IPS DF 19.7 (cell line): ENCODE measurements at places on chromosomes 7 and 10.

- DNase-seq: no peak
Observed at GRCh38 chr7:21771266-21771665, 174.4 kb downstream of the CDCA7L start.

GRCh38 chr7:103560136-103560535 lies 114.1 kb upstream of the SLC26A5 start:
- no peak for DNase-seq

- DNase-seq: no peak
Observed at GRCh38 chr7:148987751-148988512, 40.4 kb downstream of the PDIA4 start.

DNA sequence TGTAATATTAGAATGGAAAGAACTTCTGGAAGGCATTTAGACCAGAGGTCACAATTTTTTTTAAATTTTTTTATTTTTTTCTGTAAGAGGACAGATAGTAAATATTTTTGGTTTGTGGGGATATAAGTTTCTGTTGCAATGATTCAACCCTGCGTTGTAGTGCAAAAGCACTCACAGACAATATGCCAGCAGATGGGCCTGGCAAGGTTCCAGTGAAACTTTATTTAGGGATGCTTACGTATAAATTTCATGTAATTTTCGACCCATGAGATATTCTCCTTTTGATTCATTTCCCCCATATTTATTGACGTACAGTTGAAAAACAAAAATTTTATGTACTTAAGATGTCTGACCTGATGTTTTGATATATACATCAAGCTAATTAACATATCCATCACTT lies 72.8 kb upstream of the NMT2 start:
- no peak for DNase-seq

GRCh38 chr7:138945821-138946220 lies 35.4 kb downstream of the KIAA1549 start:
- DNase-seq: no peak

DNA sequence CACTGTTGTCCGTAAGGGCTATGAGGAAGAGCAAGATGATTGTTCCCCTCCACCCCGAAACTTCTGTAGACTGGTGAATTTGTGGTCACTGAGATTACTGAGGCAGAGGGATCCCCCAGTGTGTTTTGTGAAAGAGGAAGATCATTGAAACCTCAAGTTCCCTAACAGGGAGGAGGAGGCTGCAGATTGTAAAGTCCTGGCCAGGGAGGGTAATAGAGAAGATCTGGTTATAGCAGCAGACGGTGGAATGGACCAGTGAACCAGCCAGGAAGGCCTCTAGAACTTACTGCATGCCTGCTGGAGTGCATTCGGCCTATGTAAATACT lies 31.1 kb downstream of the LMTK2 start:
- DNase-seq: no peak

DNA sequence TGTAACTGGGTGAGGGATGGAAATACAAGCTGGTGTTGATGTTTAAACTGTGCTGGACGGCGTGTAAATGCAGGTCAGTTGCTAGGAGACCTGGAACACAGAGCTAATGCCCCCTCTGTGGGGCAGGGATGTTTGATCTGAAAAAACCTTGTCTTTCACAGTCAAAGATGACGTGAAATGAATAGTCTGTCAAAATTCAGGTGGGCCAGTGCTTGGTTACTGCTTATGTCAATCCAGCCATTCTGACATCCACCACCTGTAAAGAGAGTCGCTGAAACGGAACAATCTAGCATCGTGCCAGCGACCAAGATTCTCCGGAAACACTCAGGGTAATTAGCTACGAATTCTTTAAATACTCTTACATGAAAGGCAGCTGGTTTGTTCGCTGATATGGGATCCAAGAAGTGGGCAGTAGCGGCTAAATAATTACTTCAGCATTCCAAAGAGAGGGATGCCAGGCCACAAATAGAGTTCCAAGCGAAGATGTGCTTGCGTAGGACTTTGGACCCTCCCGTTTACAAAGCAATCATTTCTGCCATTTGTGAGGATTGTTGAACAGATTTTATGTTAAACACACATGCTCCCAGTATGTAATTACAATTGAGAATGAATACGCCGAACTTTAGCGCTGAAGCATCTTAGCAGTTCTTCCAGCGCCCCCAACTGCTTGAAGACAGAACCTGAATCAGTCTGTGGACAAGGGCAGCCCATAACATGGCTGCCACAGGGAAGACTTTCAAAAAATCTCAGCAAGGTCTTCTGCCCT lies 7.3 kb upstream of the ASB4 start:
- peak; percentile 33 for DNase-seq

- DNase-seq: no peak
Observed at GRCh38 chr10:79274279-79275104, 72.8 kb upstream of the PPIF start.

GRCh38 chr7:136998495-136998894 lies 130.0 kb downstream of the CHRM2 start:
- DNase-seq: no peak

DNA sequence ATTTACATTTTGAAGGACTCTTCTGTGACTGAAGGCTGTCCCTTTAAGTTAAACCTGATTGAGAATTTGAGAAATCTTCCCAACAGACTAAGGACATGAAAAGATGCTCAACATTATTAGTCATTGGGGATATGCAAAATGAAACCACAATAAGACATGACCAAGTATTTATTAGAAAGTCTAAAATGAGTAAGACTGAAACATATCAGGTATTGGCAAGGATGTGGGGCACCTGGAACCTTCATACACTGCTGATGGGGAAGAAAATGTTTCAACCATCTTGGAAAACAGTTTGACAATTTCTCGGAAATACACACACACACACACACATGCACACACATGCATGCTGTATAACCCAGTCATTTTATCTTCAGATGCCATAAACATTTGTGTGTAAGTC lies 132.1 kb upstream of the CDK6 start:
- no peak for DNase-seq

DNA sequence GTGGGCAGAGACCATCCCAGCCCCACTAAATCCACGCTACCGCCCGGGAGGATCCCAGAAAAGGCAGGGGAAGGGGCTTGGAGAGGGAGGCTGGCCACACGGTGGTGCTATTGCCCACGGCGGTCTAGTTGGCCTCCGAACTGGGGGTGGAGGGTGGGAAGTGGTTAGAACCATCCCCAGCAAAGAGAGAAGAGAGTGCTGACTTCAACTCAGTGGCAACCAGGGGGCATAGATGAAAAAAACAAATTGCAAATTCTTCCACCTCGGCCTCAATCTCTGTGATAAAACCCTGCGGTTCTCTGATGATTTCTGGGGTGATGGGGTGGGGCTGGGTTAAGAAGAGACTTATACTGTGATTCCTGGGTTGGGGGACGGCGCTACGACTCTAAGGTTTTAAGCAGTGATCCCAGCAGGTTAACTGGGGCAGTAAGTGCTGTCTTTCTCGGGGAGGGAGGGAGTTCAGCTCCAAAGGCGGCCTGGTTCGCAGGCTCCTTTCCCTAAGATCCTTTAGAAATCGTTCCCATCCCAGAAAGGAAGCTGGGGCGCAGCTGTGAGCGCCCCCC lies 154.5 kb upstream of the LYZL2 start:
- DNase-seq: peak; percentile 69

GRCh38 chr7:96822824-96823223 lies 113.2 kb upstream of the SEM1 start:
- DNase-seq: no peak

DNA sequence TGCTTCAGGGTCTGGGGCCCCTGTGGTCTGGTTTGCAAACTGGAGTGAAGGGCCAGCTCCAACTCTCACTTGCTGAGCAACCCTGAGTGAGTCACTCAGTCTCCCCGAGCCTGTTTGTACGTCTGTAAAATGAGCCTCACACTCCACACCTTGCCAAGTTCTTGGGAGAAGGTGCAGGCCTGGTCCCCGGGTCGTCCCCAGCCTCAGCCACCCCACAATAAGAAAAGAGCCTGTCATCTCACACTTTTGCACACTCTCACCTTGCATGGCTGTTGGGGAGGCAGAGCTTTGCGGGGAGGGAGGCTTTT lies 5.2 kb downstream of the GRIFIN start:
- no peak for DNase-seq

- no peak for DNase-seq
Observed at GRCh38 chr10:80805343-80806020, 267.8 kb downstream of the SH2D4B start.

- no peak for DNase-seq
Observed at GRCh38 chr10:70085975-70086613, 33.4 kb downstream of the MACROH2A2 start.

DNA sequence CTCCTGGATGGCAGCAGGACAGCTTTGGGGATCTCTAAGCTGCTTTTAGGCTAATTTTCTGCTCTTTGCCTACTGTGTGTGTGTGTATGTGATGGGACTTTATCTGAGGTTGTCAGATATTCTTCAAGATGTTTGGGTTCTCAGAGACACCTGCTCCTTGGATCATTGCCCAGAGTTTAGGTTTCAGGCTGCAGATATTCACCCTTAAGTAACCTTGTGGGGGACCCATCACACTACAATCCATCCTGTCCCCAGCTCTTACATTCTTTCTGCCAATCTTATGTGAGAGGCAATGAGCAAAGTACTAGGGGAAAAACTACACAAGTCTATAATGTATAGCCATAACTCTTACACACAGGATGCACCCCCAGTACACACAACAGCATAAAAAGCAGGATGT lies 263.0 kb upstream of the ZWINT start:
- no peak for DNase-seq

GRCh38 chr10:121800831-121801230 lies 127.0 kb downstream of the ATE1 start:
- no peak for DNase-seq

GRCh38 chr10:48880016-48880705 lies 59.5 kb downstream of the LRRC18 start:
- DNase-seq: no peak

DNA sequence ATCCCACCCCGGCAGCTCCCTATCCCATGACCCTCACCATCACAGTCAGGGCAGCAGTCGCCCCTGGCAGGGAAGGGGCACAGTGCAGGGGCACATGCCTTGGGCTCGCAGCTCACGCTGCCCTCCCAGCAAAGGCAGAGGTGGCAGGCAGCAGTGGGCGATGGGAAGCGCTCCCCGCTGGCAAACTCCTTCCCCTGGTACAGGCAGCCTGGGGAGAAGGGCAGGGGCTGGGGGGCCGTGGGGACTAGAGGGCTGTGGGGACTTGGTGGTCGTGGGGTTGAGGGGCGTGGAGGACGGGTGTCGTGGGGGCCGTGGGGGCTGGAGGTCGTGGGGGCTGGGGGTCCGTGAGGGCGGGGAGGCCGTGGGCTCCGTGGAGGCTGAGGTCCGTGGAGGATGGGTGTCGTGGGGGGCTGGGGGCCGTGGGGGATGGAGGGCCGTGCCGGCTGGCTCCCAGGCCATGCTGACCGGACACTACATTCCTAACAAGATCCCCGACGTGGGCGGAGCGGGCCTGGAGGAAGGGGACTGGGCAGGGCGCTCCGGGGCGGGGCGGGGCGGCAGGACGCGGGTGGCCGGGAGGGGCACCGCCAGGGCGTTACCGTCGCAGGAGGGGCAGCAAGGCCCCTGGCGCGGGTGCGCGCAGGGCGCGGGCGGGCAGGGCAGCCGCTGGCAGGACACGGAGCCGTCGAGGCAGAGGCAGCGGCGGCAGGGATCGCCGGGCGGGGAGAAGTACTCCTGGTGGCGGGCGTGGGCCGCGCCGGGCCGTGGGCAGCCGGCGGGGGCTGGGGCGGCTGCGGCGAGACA lies 20.0 kb downstream of the KCP start:
- no peak for DNase-seq

DNA sequence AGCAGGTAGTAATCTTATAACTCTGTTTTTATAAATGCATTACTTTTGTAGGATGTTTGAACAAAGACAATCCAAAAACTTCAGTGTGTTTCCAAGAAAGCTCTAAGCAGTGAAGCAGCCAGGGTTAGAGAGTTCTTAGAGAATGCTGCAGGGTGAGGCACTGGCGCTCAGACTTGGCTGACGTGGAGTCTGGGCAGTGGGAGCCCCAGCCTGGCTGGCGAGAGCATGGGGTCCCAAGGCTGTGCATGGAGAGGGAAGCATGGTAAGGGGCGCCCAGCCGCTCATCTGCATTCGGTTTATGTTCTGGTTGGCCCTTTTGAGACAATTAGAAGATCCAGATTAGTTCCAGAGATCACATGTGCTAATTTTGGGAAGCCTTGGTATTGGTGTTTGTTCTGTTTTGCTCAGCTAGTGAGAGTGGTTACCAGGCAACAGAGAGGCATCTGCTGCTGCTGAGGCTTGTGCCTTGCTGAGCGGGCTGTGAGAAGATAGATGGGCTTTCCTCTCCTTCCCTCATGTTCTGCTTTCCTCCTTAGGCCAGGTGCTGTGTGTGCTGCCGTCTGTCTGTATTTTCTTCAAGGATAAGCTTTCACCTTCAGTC lies 10.3 kb downstream of the SUN1 start:
- DNase-seq: no peak

DNA sequence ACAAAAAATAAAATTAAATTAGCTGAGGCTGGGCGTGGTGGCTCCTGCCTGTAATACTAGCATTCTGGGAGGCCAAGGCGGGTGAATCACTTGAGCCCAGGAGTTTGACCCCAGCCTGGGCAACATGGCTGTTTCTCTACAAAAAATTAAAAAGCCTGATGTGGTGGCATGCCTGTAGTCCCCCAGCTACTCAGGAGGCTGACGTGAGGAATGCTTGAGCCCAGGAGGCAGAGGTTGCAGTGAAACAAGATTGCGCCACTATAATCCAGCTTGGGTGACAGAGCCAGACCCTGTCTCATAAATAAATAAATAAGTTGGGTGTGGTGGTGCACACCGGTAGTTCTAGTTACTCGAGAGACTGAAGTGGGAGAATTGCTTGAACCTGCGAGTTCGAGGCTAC lies 65.1 kb downstream of the GNA12 start:
- no peak for DNase-seq

DNA sequence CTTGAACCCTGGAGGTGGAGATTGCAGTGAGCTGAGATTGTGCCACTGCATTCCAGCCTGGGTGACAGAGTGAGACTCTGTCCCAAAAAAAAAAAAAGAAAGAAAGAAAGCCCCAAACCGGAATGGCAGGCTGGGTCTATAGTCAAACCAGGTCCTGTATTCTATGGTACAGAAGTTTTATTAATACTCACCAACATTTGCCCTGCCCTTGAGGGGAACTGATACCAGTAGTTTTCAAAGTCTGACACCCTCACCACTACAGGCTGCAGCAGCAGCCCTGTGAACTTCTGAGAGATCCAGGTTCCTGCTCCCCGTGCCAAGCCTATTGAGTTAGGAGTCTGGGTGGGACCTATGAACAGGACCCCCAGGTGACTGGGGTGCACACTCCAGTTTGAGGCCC lies 80.6 kb downstream of the RGS10 start:
- no peak for DNase-seq

DNA sequence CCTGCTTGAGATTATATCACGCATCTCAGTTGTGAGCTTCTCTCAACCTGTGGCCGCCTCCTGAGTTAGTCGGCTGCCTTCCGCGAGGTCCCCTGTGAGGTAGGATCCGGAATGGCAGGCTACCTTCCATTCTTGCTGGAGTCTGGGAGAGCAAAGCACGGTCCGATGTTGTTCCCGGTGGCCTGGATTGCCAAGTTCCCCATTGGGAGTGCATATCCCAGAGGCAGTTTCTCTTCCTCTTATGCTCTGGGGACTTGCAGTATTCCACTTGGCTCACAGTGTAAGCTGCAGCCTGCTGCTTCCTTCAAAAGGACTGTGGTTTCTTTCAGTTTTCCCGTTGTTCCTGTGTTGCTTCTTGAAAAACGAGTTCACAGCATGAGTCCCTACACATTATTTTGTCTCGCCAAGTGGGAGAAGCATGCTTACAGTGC lies 225.4 kb upstream of the ZWINT start:
- DNase-seq: no peak
